ENCODE measurements at places on chromosomes 1 and 21.

DNA sequence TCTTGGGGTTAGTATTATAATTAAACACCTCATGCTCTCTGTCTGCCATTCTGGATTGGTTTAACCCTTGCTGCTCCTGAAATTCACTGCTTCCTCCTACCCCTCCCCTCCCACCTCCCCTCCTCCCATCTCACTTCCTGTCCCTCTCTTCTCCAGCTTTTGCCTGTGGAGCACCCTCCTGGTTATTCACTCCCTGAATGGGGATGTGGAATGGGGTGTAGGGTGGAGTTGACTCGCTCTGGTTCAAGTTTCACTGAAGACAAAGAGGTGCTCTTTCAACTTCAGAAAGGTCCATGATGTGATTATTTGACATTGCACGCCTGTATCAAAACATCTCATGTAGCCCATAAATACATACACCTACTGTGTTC is 160.5 kb downstream of the PLXNA2 start:
- DNase-seq, result no peak

- no peak for DNase-seq
Observed at GRCh38 chr1:119477710-119478109, 29.3 kb upstream of the HSD3B1 start.

DNA sequence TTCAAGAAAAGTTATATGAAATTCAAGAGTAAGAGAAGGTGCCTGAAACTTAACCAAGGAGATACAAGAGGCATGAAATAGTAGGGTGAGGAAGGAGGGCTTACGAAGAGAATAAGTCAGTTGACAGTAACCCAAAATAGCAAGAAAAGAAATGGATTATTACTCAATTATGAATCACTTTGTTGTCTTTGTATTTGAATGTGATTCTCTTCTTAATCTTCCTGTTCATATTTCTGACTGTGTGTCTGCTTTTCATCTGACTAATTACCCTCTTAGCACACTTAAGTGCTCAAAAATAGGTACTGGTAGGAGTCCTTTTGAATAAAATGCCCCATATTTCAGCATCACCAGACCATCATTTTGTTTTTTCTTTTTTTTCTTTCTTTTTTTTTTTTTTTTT is 39.4 kb downstream of the GLMN start:
- DNase-seq, result peak; percentile 42

GRCh38 chr1:9324246-9325096 is 31.8 kb downstream of the SPSB1 start:
- no peak for DNase-seq

- DNase-seq, result no peak
Observed at GRCh38 chr1:218383681-218384080, 38.5 kb downstream of the TGFB2 start.

GRCh38 chr1:20167126-20167525 is 18.8 kb upstream of the UBXN10 start:
- DNase-seq, result no peak

DNA sequence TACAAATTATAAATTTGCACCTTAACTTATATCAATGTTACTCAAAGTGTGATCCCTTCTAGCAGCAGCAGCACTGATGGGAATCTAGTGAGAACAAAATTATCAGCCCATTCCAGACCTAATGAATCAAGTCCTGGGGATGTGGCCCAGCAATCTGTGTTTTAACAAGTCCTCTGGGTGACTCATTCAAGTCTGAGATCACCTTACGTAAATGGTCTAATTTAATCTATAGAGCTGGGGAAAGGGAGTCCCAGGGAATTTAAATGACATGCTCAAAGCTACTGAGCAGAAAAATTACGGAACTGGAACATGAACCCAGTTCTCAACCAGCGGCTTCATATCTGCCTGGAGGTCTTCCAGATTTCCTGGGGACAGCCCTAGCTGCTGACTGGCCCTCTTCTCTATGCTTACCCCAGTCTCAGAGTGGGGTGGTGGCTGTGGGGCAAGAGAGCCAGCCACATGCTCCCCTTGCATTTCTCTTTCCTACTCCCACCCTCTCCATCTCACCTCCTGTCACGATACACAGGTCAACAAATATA is 220.0 kb downstream of the TM2D1 start:
- DNase-seq, result peak; percentile 57

DNA sequence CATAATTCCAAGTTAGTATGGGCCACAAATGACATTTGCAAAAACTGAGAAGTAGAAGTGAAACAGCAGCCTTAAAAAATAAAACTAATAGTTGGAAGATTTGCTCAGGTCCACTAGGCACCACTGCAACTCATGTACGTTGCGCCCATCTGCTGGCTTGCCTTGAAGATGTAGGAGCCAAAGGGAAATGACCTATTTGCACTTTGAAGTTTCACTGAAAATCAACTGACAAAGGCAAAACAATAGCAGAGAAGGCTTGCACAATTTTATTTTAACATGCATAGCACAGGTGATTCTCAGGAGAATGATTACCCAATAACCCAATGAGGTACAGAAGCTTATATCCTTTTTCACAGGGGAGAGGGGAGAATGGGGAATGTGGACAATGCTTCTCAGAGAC is 170.1 kb upstream of the USP25 start:
- no peak for DNase-seq

Data from fibroblast of skin of back (primary cell).